Activated gamma-delta T cell treated with Interleukin-2 at 50 U/mL for 16 hours (primary cell): ENCODE measurements at places on chromosomes 11 and 22.

DNA sequence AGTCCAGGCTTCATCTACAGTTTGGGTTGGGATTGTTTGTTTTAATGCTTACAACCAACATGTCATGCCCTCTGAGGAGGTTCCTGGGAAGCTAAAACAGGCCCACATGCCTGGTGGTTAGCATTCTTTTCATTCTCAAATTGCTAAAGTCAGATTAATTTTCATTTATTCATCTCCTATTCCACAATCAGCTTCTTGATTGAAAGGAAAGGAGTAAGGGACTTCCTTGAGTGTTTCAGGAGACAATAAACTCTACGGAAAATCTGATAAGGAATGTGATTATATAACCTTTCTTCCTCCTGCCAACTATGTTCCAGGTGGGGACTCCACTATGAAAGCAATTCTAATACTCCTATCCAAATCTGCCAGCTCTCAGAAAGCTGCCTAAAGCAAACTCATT, 30.8 kb downstream of the MRTFA start:
- no peak for DNase-seq

DNA sequence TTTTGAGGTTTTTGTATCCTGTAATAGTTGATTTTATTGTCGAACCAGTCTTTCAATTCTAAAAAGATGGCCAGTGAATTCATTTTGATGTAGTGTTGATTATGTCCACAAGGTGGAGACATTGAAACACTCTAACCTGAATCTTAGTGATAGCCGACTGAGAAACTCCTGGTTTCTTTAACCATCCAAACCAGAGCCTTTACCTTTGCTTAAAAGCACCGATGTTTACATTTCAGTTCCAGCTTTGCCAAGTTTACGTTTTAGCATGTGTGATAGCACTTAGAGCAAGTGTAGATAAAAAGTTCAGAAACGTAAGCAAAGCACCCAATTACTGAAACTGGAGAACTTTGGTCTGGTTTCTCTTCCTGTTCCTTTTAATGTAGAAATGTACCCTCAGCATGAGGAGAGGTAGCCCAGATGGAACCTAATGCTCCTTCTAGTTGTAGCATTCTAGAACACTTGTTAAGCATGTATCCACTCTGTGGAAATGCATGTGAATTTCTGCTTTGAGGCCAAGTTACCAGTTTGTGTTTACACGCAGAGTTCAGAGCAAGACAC, 208.6 kb downstream of the DBX1 start:
- DNase-seq = no peak

- no peak for DNase-seq
Measured at GRCh38 chr22:35020517-35020916, 45.4 kb upstream of the ISX start.

- DNase-seq = no peak
Measured at GRCh38 chr11:72338741-72339140, 94.8 kb upstream of the PHOX2A start.

DNA sequence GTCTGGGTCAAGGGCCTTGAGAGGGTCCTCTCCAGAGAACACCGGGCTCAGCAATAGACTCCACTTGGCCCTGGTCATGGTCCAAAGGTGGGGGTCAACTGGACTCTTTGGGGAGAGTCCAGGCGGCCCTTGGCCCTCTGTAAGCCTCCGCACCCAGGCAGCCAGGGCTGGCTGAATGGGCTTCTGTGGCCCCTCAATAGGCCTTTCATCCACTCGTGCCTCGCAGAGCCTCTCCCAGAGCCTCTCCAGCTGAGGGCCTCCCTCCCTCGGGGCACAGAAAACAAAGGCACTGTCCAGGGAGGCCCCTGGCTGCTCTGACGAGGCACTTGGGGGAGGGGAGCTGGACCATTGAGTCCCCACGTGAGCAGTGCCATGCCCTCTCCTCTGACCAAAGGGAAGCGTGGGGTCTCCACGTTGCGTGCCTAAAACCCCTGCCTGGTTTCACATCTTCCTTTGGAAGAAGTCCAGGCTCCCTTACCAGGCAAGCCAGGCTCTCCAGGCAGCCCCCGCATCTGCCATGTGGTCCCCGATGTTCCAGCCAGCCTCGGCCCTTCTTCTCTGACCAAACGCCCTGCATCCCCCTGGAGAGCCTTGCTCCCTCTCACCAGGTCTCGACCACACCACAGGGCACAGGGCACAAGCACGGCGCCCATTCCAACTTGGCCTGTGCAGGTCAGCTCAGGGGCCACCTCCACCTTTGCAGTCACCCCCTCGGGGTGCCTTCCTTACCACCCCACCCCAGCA, 15.5 kb downstream of the KIAA0930 start:
- no peak for DNase-seq

DNA sequence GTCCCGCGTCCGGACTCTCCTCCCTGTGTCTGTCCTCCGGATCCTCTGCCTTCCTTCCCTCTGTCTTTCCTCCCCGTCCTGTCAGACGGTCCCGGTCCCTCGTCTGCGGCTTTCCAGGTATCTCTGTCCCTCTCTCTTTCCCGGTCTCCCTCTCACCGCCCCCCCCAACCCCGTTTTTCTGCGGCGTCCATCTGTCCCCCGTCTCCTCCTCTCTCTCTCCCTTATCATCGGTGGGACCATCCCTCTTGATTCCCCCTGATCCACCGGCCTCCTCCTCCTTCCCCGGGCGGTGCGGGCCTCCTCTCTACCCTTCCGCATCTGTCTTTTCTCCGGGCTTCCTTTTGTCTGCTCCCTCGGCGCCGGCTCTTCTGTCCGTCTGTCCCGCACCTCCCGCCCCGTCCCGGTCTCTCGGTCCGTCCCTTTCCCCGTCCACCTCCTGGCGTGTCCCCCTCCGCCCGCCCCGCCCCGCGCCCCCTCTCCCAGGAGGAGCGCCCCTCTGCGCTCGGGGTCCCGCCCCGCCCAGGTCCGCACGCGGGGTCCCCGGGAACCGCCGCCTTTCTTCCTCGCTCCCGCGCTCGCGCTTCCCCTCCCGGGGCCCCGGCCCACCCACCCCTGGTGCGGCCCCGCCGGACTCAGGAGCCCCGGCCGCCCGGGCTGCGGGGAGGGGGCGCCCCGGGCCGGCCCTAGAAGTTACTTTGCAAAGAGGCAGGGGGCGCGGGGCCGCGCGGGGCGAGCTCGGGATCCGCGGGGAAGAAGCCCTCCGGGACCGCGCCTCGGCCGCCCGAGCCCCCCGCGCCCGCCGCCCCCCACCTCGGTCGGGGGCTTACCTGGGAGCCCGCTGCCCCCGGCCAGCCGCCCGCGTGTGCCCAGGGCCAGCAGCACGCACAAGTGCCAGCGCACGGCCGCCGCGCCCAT, 568 bp downstream of the SCUBE1 start:
- DNase-seq = no peak

DNA sequence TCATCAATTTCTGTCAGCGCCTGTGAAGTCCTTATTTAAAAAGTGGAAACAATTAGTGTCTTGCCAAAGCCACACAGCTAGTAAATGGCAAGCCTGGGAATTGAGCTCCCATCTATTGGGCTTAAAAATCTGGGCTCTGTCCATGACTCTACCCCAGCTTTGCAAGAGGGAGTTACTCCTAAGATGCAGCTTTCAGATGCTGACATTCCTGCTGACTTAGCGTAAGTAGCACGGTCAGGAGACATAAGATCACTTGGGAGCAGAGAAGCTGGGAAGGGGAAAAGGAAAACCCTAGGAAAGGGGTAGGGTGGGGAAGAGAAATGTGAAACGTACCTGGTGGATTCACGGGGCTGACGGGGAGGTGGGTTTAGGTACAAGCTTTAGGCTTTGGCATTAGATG, 36.0 kb upstream of the OR4B1 start:
- DNase-seq = no peak

GRCh38 chr11:83256602-83257340, 29.4 kb downstream of the CCDC90B start:
- DNase-seq = no peak

DNA sequence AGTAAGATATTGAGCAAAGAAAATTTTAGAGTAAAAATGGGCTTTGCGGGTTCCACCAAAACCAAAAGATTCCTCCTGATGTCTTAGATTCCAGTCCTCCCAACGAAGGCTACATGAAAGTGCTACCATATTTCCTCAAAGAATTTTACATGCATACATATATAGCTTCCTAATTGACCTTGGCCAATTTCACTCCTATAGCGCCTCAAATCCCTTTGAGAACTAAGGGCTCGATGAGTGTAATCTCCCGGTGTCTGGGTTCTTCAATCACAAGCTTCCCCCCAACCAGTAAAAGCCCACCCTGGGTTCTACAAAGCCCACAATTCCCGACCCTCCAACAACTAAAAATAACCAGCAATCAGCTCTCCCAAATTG, 1.2 kb downstream of the SIK3 start:
- no peak for DNase-seq

DNA sequence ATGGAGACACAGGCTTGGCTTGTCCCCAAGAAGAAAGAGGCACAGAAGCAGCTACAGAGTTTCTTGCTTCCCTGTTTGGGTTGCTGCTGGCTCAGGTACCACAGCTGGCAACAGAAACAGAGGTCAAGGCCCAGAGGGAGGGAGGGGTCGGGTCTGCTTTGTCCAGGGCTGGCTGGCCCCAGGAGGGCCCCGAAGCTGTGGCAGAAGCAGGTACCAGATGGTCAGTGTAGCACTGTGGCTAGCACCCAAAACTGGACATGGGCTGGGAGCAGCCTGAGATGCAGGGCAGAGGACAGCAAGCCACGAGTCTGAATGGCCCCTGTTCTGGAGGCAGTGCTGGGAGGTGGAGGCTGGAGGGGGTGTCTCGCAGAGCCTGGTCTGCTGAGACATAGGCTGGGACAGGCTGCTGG, 52.3 kb upstream of the CCDC188 start:
- no peak for DNase-seq

DNA sequence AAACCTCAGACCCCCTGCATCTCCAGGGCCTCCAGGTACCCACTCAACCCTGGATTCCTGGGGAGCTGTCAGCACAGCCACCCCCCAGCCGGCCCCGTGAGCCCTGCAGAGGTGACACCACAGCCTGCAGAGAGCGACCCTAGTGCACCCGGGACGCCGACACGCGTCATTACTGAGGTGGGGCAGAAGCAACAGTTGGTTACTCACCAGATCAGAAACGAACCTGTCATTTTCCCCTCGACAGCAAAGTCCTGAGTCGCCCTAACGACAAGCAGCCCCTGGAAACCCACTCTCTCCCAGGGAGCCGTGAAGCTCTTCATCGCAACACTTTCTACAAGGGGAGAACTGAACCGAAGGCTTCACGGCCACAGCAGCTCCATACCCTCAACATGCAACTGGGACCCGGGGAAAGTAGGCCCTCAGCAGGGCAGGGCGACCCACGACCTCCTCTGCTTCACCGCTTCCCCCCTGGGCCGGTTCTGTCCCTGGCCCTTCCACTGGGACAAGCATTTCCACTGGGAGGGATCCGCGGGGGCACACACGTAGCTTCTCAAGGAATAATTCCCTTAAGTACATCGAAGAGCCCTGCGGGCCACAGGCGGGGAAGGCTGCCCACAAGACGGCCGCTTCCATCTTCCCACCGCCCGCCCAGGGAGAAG, 1.6 kb downstream of the BRD1 start:
- DNase-seq = peak; percentile 61
